ENCODE measurements at places on chromosomes 12 and 14. TPM values are rescaled to one million over a fixed set of nuclear protein-coding genes. Genes with fewer than 3 reads are reported as not detected.

DNA sequence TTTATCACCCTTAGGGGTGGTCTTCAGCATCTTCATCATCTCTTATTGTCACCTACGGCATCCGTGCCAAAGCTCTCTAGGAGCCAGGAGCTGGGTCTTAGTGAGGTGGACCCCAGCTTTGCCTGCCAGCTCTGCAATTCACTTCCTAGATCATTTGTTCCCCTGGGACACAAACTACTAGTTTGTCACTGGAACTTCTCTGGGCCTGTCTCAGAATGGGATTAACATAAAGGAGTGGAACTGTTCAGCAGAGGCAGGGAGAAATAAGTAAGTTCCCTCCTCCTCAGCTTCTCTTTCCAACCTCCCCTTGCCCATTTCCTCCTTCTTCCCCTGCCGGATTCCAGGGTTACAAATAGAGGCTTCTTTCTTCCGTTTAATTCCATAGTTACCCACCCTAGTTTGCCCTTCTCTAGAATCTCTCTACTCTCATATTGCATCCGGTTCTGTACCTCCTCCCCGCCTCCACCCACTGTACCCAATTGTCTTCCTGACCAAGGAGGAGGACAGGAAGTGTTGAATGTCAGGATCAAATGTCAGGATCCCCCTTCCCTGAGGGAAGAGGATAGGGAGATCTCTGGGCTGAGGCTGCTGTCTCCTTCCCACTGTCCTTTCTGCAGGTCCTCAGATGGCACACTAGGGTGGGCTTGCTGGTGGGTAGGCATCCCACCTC lies 25.0 kb downstream of the LARP4 start:
- H3K27ac ChIP-seq = no peak overlapping the region
- no peak overlapping the region for H3K4me3 ChIP-seq
- peaks cover 26% of the 10 kb centered on the region for H3K36me3 ChIP-seq
- H3K4me1 ChIP-seq = peaks cover 7% of the 10 kb centered on the region
- no peaks in the 10 kb centered on the region for H3K27me3 ChIP-seq

Gene COX6A1
- 931 TPM for total RNA-seq

DNA sequence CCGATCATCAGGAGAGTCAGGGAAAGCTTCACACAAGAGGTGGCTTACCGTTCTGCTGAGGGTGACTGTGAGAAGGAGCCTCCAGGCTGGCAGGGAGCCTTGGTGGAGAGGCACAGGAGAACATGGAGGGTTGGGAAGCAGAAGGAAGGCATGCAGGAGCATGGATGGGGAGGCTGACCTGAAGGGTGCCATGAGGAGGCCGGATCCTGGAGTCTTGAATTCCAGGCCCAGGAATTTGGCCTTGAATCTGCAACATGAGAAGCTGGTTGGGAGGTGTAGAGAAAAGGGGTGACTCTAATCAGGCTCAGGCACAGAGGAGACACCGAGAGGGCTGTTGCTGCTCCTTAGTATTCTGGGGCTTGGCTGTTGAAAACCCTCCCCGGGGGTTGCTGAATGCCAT lies 130.2 kb downstream of the PELI2 start:
- no peak overlapping the region for H3K27ac ChIP-seq
- H3K36me3 ChIP-seq = no peaks in the 10 kb centered on the region
- H3K4me1 ChIP-seq = peaks cover 2% of the 10 kb centered on the region
- DNase-seq = no peak
- no peak overlapping the region for H3K4me3 ChIP-seq

Gene LYZ
- total RNA-seq = 2.5 TPM

- no peak overlapping the region for H3K27ac ChIP-seq
- no peak for DNase-seq
- no peaks in the 10 kb centered on the region for H3K4me1 ChIP-seq
- H3K36me3 ChIP-seq = no peaks in the 10 kb centered on the region
- no peaks in the 10 kb centered on the region for H3K27me3 ChIP-seq
Measured at GRCh38 chr12:84341467-84342193, 571.0 kb downstream of the SLC6A15 start.

DNA sequence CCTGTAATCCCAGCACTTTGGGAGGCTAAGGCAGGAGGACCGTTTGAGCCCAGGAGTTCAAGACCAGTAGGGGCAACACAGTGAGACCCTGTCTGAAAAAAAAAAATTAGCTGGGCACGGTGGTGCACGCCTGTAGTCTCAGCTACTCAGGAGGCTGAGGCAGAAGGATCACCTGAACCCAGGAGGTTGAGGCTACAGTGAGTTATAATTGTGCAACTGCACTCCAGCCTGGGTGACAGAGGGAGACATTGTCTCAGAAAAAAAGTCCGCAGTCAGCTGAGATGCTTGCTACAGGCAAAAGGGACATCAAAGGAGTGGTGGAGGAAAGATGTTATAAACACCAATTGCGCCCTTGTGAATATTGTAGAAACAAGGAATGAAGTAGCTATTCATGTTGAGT lies 77.8 kb downstream of the NDUFA12 start:
- H3K4me1 ChIP-seq = no peaks in the 10 kb centered on the region
- no peak overlapping the region for H3K27ac ChIP-seq
- H3K4me3 ChIP-seq = no peak overlapping the region
- no peaks in the 10 kb centered on the region for H3K36me3 ChIP-seq

Gene PCED1B
- total RNA-seq = not detected

Gene GARIN6
- not detected for total RNA-seq

GRCh38 chr12:41460906-41461305 lies 272.8 kb downstream of the PDZRN4 start:
- no peak for DNase-seq
- H3K4me1 ChIP-seq = no peaks in the 10 kb centered on the region
- H3K27ac ChIP-seq = no peak overlapping the region
- no peaks in the 10 kb centered on the region for H3K27me3 ChIP-seq
